ENCODE measurements at places on chromosomes 11 and 22.

- no peak for DNase-seq
Measured at GRCh38 chr11:82676483-82677094, 57.1 kb downstream of the FAM181B start.

GRCh38 chr11:61702701-61703312, 22.6 kb downstream of the DAGLA start:
- no peak for DNase-seq

DNA sequence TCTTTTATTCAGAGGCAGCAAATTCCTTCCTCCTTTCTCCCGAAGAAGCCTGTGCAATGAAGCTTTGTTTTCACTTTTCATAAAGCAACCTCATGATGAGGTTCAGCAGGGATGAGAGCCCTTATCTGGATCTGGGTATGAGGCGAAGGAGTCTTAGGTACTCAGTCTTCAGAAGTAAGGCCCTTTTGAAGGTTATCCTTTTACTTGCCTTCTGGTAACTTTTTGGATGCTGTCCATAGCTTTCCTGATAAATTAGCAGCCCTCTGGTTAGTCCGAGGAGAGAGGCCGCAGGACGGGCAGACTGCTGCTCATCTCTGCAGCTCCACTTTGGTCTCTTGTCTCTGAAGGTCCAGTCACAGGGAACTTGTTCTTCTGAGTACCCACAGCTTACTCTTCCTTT, 1.1 kb downstream of the TRIM22 start:
- DNase-seq, result no peak

- no peak for DNase-seq
Measured at GRCh38 chr11:86287468-86287796, 14.6 kb upstream of the HIKESHI start.

- DNase-seq, result no peak
Measured at GRCh38 chr22:24805790-24806662, at the start of gene SGSM1. TSS of gene SGSM1 (plus strand) at chr22:24806211. CDS start at chr22:24806326, 115 bp downstream.

DNA sequence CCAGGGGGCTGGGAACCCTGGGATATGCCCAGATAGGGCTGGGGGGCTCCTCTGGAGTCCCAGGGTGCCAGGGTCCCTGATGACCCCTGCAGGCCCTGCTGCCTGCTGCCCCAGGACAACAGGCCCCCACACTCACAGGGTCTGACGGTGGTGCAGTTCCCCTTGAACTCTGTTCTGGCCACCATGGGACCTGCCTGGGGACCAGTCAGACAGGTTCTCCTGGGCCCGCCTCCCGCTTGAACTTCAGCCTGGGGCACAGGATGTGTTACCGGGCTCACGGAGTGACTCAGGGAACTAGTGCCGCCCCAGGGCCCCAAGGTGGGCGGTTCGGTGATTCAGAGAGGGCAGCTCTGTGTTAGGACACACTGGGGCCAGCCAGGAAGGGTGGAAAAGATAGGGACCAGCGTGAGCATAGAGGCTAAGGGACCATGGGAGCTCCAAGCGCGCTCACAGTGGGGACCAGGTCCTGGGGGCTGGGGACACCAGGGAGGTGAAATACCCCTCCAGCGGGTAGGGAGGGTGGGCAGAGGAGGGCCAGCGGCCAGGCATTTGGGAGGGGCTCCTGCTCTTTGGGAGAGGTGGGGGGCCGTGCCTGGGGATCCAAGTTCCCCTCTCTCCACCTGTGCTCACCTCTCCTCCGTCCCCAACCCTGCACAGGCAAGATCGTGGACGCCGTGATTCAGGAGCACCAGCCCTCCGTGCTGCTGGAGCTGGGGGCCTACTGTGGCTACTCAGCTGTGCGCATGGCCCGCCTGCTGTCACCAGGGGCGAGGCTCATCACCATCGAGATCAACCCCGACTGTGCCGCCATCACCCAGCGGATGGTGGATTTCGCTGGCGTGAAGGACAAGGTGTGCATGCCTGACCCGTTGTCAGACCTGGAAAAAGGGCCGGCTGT, 21.5 kb upstream of the TXNRD2 start:
- DNase-seq, result no peak

DNA sequence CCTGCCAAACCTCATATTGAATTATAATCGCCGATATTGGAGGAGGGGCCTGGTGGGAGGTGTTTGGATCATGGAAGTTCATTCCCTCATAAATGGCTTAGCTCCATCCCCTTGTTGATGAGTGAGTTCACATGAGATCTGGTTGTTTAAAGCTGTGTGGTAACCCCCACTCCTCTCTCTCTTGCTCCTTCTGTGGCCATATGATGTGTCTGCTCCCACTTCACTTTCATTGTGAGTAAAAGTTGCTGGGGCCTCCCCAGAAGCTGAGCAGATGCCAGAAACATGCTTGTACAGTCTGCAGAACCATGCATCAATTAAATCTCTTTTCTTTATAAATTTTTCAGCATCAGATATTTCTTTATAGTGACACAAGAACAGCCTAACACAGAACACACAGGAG, 929.0 kb upstream of the FAT3 start:
- DNase-seq, result peak; percentile 33

All from fibroblast of skin of left quadriceps (primary cell).